ENCODE measurements at places on chromosomes 6 and 20.

GRCh38 chr20:18313411-18313810 is 25.1 kb downstream of the ZNF133 start:
- no peak for DNase-seq

GRCh38 chr6:63904650-63905248 is 269.1 kb downstream of the PHF3 start:
- DNase-seq = no peak

GRCh38 chr6:20154753-20155152 is 57.5 kb downstream of the MBOAT1 start:
- no peak for DNase-seq

- no peak for DNase-seq
Observed at GRCh38 chr20:10992731-10993130, 318.9 kb upstream of the JAG1 start.

DNA sequence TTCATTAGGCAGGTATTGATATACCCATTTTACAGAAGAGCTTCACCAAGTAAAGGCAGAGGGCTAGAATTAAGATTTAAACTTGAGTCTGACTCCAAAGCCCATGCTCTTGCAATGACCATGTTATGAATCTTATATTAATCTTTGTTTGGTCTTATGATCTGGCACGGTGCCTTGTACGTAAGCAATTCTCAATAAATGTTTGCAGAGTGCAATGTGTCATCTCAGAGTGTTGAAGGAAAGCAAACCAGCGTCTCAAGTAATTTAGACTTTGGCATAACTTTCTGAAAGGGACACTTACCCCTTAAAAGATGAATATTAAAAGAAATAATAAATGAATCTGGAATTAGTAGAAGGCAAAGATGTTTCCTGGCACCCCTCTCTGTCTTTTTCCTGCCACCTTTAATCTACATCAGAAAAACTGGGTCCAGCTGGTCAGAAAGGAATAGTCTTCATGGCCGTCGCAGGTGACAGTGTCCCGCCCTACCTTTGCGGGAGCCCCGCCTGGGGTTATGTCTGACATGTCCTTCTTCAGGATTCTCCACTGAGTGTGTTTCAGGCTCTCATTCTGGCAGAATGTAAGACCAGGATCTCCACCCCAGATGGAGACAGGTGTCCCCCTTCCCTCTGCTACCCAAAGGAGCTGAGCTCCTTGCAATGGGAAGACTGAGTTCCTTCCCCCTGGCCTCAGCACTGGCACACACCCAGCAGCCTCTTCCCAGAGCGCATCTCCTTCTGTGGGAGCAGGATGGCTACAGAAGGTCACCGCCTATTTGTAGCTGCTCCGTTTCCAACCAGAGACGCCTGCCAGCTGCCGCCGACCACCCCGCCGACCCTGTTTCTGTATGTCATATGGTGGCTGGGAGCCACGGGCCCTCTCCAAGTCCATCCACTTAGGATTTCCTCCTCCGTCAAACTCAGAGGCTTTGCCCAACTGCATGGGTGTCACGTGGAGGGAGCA is 266.3 kb upstream of the ECI2 start:
- DNase-seq = no peak

DNA sequence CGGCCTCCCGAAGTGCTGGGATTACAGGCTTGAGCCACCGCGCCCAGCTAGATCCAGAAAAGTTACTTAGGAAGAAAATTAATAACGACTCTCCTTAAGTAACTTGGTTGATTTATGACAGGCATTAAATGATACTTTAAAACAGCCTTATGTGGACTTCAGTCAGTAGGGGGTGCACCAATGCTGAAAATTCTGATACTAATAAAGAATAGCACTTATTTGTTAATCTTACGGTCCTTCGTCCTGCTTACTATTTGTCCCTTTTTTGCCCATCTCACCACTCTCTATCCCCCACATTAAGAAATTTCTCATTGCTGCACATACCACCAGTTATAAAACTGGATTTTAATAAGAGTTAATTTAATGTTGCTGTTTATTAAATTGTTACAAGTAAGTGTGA is 12.7 kb upstream of the PRELID3B start:
- DNase-seq = no peak

DNA sequence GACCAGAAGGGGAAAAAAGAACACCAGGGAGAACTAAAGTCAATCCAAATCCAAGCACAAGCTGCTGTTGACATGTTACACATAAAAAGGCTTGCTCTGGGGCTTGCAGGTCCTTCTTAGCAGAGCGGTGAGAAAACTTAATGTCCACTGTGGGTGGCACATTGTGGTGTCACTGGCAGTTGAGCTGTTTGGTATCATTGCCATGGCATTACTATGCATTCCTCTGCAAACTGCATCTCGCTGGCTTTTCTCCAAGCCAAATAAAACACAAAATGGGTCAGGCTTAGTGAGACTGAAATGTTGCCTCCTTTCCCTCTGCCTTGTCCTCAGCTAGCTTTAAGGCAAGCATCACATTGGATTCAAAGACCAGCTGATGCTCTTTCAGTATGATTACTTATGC is 40.9 kb downstream of the LY86 start:
- DNase-seq = no peak

All from GM13977 (cell line).